Naive B cell (primary cell): ENCODE measurements at places on chromosomes 3 and 15.
A peak's percentile ranks its signal among the peaks of the same experiment; 100 is the strongest.

GRCh38 chr3:106229495-106230278, 360.9 kb upstream of the CBLB start:
- H3K36me3 ChIP-seq = peaks cover 4% of the 10 kb centered on the region
- peaks cover 10% of the 10 kb centered on the region for H3K4me1 ChIP-seq
- no peak overlapping the region for H3K27ac ChIP-seq

DNA sequence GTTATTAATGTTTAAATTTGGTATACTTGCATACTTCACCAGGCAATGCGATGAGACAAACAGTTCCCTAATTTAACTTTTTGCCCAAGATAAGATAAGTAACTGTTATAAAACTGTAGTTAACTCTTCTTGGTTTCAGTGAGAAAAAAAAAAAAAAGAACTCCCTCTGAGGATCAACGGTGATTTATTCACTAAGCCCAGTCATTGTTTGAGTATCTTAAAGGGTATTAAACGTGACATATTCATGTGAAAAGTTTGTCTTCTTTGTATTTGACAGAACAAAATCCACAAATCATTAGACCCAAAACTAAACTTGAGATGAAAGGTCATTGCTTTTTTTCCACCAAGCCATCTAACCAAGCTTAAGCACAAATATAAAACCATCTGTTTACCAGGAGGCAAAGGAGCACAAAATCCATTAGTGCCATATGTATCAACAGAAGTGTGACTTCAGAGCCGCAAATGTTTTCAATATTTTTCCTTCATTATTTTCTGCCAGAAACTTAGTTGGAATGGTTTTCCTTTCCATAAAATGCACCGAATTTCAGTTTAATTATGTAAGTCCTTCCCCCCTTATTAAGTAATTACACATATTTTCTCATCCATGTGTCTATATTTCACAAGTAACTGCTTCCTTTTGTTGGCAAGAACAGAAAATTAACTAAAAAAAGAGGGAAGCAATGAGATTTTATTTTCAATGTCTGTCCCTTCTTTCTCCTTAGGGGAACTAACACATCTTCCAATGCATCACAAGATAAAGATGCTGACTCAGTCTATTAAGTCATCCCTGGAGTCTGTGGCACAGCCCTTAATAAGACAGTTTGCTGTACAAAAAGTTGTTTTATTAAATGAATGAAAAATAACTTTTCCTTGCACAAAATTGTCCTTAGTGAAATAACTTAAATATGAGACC, 92.2 kb upstream of the RAP2B start:
- no peak for DNase-seq
- no peak overlapping the region for H3K27ac ChIP-seq
- no peaks in the 10 kb centered on the region for H3K4me1 ChIP-seq
- peaks cover 8% of the 10 kb centered on the region for H3K27me3 ChIP-seq
- no peaks in the 10 kb centered on the region for H3K36me3 ChIP-seq
- no peak overlapping the region for H3K4me3 ChIP-seq

DNA sequence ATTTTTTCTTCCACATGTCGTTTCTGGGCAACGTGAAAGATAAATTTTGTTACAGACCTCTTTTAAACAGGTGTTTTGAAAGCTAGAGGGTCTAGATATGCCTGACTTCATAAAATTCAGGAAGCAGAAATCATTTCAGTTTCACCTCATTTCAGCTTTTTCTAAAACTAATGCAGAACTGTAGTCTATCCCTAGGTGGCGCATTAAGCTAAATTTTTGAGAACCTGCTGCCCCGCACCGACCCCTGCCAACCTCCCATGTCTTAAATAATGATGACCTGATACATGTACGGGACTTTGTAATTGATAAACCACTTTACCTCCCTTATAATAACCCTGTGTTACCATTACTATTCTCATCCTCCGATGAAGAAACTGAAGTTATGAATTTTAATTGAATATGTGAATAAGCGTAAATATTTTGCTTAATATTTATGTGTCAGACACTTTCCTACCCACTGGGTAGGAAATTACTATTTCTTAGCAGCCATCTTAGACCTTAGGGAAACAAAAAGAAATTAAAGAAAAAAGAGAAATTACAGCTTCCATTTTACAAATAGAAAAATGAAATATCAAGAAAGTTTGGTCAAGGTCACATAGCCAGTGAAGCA, 78.7 kb upstream of the GCNT3 start:
- H3K4me1 ChIP-seq = peaks cover 36% of the 10 kb centered on the region
- peak overlapping the region; percentile 94 for H3K27ac ChIP-seq
- peak overlapping the region; percentile 61 for H3K4me3 ChIP-seq
- H3K36me3 ChIP-seq = no peaks in the 10 kb centered on the region
- no peaks in the 10 kb centered on the region for H3K27me3 ChIP-seq

DNA sequence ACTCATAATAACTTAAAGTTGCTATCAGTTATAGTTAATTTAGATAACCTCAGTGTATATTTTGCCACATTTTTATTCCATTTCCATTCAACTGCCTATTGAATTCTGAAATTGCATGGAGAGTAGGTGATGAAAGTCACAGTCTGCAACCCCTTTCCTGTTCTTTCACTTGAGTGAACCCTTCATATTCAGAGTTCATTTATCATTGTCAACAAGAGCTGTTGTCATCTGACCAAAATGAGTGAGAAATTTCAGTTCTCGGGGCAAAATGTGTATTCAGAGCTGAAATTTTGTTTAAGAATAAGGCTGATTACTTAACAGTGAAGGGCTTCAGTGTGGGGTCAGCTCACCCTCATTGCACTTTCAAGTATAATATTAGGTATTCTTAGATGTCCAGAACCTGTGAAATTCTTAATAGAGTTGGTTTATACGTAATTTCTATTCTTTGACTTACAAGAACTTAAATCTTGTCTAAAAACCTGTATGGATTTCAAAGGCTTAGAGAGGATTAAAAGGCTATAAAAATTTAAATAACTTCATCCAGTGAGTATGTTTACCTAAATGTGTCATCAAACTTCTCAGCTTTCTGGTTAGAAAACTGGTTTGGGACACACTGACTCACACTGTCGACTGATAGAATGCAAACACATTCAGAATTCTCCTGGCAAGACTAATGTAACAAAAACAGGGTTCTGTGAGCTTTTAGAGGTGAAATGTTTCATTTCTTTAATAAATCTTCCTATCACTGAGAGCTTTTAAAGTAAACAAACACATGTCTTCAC, 92.2 kb downstream of the CMSS1 start:
- no peak overlapping the region for H3K4me3 ChIP-seq
- H3K27ac ChIP-seq = no peak overlapping the region

DNA sequence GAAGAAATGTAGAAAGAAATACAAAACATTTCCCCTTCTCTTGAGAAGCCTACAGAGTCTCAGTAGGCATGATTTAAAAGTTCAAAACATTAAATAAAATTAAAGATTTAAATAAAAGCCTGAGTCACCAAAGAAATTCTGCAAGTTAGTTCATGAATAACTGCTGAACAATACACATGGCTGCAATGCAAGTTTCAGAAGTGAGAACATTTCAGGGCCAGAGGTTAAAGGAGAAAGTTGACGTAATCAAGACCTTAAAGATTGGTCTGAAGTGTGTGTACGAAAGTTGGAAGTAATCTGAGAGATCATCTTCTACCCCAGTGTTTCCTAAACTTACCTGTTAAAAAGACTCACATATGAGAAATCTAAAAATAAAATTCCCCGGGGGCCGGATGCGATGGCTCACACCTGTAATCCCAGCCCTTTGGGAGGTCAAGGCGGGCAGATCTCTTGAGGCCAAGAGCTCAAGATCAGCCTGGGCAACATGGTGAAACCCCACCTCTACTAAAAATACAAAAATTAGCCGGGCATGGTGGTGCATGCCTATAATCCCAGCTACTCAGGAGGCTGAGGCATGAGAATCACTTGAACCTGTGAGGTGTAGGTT, 108.7 kb upstream of the PHLDB2 start:
- H3K4me1 ChIP-seq = no peaks in the 10 kb centered on the region
- no peaks in the 10 kb centered on the region for H3K36me3 ChIP-seq
- DNase-seq = no peak
- H3K4me3 ChIP-seq = no peak overlapping the region
- no peaks in the 10 kb centered on the region for H3K27me3 ChIP-seq

DNA sequence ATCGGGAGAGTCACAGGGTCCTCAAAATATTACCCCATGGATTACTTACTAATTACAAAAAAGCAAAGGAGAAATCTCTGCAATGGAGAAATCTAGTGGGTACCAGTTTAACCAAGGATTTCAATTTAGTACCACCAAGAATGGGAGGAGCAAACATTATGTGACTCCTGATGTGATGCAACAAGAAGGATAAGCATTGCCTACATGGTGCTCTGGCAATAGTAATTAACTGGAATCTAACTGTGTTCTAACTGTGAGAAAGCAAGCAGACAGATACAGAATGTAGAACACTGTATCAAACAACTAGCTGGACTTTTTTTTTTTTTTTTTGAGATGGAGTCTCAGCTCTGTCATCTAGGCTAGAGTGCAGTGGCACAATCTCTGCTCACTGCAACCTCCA, 159.2 kb downstream of the TNIK start:
- H3K4me1 ChIP-seq = no peaks in the 10 kb centered on the region
- no peak for DNase-seq
- H3K36me3 ChIP-seq = peaks cover 8% of the 10 kb centered on the region
- H3K4me3 ChIP-seq = no peak overlapping the region
- no peaks in the 10 kb centered on the region for H3K27me3 ChIP-seq

DNA sequence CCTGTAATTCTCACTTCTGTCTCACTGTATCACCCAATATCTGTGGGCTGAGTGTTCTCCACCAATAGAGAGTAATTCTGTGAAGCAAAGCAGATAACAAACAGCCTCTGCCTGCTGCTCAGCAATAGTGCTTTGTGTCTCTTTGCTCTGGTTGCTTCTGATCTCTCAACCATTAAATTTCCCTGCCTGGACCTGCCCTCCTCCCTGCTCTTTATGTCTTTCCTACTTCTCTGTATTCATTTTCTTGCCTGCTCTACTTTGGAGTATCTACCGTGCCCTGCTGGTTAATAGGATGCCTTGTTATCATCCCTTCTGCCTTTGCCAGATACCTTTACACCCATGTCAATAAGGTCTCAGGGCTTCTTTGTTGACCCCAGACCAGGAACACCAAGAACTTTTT, 102.9 kb upstream of the CGNL1 start:
- H3K4me1 ChIP-seq = peaks cover 57% of the 10 kb centered on the region
- no peak overlapping the region for H3K4me3 ChIP-seq
- H3K27ac ChIP-seq = peak overlapping the region; percentile 0
- DNase-seq = no peak
- H3K36me3 ChIP-seq = peaks cover 43% of the 10 kb centered on the region
- no peaks in the 10 kb centered on the region for H3K27me3 ChIP-seq

GRCh38 chr3:113051787-113052186, 61.0 kb downstream of the GTPBP8 start:
- H3K36me3 ChIP-seq = no peaks in the 10 kb centered on the region
- DNase-seq = no peak
- H3K4me3 ChIP-seq = no peak overlapping the region
- H3K4me1 ChIP-seq = peaks cover 3% of the 10 kb centered on the region
- H3K27me3 ChIP-seq = no peaks in the 10 kb centered on the region

GRCh38 chr3:14396031-14396692, 6.2 kb upstream of the SLC6A6 start:
- no peak for DNase-seq
- peaks cover 28% of the 10 kb centered on the region for H3K4me1 ChIP-seq
- H3K27me3 ChIP-seq = peaks cover 4% of the 10 kb centered on the region
- H3K4me3 ChIP-seq = no peak overlapping the region
- no peaks in the 10 kb centered on the region for H3K36me3 ChIP-seq

- H3K27me3 ChIP-seq = no peaks in the 10 kb centered on the region
- H3K36me3 ChIP-seq = no peaks in the 10 kb centered on the region
- DNase-seq = no peak
- no peak overlapping the region for H3K27ac ChIP-seq
These were observed 15.2 kb downstream of the EIF4E3 start for GRCh38 chr3:71709908-71710511.

DNA sequence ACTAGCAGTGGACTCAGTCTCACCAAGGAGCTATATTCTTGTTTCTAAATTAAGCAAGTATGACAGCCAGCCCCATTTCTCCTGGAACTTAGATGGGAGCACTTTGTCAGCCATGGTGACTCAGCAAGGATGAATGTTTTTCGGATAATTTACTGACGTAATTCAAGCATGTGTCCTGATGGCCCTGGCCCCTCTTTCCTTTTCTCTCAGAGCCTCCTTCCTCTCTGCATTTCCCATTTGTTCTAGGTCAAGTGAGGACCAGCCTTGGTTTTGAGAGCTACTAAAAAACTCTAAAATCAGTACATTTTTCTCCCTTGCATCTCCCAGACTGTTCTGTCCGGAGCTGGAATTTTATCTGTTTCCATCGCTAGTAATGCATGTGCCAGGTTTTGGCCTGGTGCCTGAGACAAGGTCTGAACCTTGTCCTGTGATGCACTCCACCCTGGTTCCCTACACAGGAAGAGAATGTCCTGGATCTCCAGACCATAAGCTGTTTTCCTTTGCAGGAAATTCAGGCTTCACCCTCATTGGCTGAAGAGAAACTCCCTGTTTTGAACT, 256.6 kb upstream of the ROPN1 start:
- H3K36me3 ChIP-seq = no peaks in the 10 kb centered on the region
- H3K27ac ChIP-seq = no peak overlapping the region
- H3K27me3 ChIP-seq = peaks cover 26% of the 10 kb centered on the region
- H3K4me1 ChIP-seq = no peaks in the 10 kb centered on the region

- no peaks in the 10 kb centered on the region for H3K36me3 ChIP-seq
- H3K4me1 ChIP-seq = no peaks in the 10 kb centered on the region
These were observed 87.7 kb upstream of the LIMD1 start for GRCh38 chr3:45506751-45507391.

DNA sequence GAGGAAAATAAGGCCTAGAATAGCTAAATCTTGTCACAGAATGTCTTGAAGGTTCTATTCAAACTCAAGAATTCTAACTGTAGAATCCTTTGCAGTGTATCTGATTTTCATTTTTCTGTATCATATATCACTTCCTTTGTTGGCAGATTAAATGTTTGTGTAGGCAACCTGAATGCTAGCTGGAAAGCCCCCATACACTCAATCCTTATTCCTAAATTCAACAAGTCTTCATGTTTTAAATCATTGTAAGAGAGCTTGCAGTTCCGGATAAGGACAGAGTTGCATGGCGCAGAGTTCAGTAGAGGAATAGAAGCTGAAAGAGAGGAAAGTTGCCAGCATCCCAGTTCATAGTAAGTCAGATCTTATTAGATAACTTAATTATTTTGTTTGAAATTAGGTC, 242.0 kb upstream of the SEMA6D start:
- no peak overlapping the region for H3K4me3 ChIP-seq
- H3K27me3 ChIP-seq = peaks cover 2% of the 10 kb centered on the region
- no peak overlapping the region for H3K27ac ChIP-seq
- DNase-seq = no peak
- H3K4me1 ChIP-seq = no peaks in the 10 kb centered on the region

GRCh38 chr3:124927574-124928045, 6.9 kb downstream of the MUC13 start:
- H3K4me1 ChIP-seq = no peaks in the 10 kb centered on the region
- no peak overlapping the region for H3K4me3 ChIP-seq
- H3K27me3 ChIP-seq = peaks cover 14% of the 10 kb centered on the region
- no peak for DNase-seq

- no peak for DNase-seq
- H3K4me1 ChIP-seq = no peaks in the 10 kb centered on the region
- H3K27ac ChIP-seq = no peak overlapping the region
These were observed 69.8 kb downstream of the PLCH1 start for GRCh38 chr3:155675094-155675493.
